ENCODE measurements at places on chromosomes 1 and 21.

DNA sequence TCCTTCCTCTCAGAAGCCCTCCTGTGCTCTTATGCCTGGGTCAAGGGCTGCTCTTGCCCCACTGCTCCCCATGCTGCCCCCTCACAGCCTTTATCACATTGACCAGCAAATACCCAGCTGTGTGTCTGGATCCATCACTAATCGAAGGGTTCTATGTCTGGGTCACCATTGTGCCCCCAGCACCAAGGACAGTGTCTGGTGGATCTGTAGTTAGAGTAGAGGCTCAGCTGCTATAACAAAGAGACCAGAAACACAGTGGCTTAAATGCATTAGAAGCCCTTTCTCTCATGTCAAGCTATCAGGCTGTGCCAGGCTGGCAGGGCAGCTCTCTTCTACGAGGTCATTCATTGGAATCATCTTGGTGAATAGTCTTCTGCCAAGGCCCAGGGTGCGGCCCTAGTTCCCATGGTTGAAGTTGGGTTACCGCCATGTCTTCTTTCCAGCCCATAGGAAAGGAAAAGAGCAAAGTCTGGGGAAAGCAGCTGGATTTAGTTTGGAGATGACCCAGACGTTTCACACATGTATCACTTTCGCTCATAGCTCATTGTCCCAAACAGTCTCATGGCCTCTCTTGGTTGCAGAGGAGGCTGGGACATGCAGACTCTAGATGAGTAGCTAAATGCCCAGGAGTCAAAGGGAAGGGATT lies 32.2 kb downstream of the STUM start:
- DNase-seq, result no peak

DNA sequence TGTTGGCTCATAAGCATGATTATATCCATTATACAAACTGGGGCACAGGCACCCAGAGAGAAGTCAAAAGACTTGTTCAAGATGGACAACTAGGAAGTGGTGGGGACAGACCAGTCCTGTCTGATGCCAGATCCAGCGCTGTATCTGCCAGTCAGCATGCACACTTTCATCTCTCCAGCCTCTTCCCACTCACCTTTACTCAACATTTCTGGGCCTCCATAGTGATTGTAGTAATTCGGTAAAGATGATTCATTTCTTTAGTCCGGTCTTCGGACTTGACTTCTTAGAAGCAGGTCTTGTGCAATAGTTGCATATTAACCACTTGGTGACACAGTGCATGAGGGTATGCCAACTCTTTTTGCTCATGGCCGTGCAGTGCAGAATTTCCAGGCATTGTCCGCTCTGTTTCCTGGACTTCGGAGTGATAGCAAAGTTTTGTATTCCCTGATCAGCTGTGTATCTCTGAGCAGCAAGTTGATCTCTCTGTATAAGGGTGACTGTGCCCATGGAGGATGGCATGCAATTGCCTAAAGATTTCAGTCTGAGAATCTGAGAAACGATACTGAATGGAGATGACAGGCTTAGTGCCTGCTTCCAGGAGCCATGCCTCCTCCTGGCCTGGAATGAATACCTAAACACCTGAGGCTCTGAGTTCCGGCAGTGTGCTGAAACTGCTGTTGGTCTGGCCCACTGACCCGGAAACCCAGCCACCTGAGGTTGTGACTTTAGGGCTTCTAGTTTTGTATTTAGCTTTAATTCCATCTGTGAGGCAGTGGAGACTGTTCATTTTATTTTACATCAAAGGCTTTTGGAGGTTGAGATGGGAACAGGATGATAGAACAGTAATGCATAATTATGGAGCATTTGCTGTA lies 39.0 kb downstream of the GALNT2 start:
- no peak for DNase-seq

DNA sequence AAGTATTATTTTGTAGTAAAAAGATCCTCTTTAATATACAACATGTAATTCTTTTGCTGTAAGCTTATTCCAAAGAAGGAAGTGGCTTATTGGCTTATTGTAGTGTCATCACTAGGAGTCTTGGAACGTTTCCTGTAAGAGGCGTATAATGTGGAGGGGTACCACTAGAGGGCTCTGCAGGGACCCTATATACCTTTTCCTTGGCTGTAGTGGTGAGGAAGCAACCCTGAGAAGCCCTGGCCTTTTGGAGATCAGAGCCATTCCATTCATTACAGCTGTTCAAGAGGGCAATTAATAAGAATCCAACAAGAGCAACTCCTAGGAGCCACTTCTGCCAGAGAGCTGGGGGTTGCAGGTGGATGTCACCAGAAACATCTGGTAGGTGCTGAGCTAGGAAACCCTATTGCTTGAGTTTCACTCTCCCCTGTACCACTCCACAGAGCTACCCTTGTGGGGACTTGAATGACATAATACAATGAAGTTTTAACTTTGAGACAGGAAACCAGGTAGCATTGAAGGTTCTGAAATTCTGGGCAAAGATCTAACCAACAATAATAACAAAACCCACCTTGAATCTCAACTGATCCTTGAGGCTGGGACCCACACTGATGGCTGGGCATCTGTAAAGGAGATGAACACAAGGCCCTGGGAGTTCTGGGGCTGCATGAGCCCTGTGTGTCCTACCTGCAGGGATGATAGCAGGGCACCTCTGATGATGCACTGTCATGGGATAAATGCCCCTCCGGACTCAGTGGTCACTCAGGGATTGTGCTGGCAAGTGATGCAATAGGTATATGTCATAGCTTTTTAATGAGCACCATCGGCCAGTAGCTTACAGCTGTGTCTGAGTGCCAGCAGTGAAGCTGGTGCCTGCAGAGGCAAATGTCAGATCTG lies 160.2 kb upstream of the COA6 start:
- DNase-seq, result no peak

- no peak for DNase-seq
Measured at GRCh38 chr1:233006541-233006973, 56.1 kb downstream of the NTPCR start.

DNA sequence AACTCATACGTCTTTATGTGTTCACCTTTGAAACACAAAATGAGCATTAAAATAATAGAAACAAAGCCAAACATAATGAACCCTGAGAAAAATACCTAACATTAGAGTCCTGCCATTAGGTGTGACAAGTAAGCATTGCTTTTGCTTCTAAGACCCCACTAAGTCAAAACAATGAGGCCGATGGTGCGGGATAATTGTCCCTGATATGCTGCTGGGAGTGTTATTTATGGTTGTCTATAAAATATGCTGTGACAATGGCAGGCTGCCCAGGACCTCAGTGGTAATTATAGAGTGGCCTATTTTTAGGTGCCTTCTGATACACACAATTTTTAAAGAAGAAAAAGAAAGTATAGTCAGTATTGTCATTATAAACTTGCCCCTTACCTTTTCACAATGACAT lies 1423.1 kb downstream of the AMY1C start:
- no peak for DNase-seq

DNA sequence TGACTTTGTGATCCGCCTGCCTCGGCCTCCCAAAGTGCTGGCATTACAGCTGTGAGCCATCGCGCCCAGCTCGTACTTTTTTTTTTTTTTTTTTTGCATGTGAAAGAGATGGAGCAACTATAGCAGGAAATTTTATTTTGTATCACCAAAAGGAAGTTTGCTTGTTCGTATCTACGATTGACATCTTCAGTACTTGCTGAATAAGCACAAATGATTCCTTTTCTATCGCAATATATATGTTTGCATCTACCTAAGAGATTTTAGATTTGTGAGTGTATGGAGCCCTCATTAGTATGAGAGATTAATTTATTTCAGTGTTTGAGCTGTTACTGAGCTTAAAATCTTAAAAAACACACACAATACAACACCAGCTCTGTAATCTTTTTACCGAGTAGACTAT lies 143.1 kb downstream of the NFIA start:
- DNase-seq, result no peak

DNA sequence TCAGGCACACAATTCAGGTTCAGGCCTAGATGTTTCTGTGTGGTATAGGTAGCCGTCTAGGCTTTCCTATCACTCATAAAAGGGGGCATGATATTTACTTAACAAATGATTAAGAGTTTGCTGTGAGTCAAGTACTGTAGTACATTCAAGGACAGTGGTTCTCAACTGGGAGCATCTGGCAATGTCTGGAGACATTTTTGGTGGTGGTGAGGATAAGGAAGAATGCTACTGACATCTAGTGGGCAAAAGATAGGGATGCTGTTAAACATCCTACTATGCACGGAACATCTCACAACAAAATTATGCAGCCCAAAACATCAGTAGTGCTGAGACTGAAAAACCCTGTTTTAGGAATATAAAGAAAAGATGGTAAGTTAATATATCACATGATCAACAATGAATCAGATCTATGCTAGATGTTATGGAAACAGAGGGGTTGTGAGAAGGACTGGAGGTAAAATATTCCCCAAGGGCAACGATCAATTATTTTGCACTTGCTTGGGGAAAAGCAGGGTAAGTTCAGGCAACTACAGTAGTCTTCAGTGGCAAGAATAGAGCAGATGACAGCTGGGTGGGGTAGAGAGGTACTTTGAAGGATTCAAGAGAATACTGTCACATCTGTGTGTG lies 4.9 kb downstream of the DNTTIP2 start:
- DNase-seq, result no peak

DNA sequence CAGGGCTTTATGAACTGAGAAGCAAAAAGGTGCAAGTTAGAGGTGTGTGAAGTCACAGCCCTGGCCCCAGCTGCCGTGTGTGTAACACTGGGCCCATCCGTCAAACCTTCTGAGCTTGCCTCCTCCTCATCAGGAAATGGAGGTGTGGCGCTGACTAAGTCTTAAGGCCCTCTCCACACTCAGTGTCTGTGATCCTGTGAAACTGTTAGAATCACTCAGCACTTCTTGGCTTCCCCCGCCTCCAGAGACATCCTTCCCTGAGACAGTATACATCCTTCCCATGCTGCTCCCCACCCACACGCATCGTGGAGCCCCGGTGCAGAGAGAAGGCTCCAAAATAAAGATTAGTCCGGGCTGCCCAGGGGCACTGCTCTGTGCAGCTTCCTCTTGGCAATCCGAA lies 33.3 kb downstream of the LRP8 start:
- peak; percentile 20 for DNase-seq

- DNase-seq, result no peak
Measured at GRCh38 chr1:183993132-183993531, 44.4 kb downstream of the COLGALT2 start.
